ENCODE measurements at places on chromosomes 12 and 14. TPM values are rescaled to one million over a fixed set of nuclear protein-coding genes. Genes with fewer than 3 reads are reported as not detected.

EID3 gene
- 5.7 TPM for total RNA-seq

NFYB gene
- 23.8 TPM for total RNA-seq

RIMKLB gene
- total RNA-seq, result 20.3 TPM

TNFAIP2 gene
- total RNA-seq, result 283 TPM

HCAR2 gene
- 0.06 TPM for total RNA-seq

C14orf180 gene
- not detected for total RNA-seq

TCP11L2 gene
- total RNA-seq, result 2.4 TPM

EGLN3 gene
- 5.0 TPM for total RNA-seq

DCN gene
- total RNA-seq, result 0.22 TPM

PAX9 gene
- 3.4 TPM for total RNA-seq

ARHGEF25 gene
- total RNA-seq, result 5.5 TPM

All from A549 treated with AZD2906 at 1 μM for 4 hours (cell line).